ENCODE measurements at places on chromosomes 1 and 21. TPM values are rescaled to one million over a fixed set of nuclear protein-coding genes. Genes with fewer than 3 reads are reported as not detected.

- DNase-seq = no peak
These were observed 173.6 kb upstream of the RAB4A start for GRCh38 chr1:229097356-229097755.

- no peak for DNase-seq
These were observed 27.5 kb upstream of the H6PD start for GRCh38 chr1:9207086-9207485.

DNA sequence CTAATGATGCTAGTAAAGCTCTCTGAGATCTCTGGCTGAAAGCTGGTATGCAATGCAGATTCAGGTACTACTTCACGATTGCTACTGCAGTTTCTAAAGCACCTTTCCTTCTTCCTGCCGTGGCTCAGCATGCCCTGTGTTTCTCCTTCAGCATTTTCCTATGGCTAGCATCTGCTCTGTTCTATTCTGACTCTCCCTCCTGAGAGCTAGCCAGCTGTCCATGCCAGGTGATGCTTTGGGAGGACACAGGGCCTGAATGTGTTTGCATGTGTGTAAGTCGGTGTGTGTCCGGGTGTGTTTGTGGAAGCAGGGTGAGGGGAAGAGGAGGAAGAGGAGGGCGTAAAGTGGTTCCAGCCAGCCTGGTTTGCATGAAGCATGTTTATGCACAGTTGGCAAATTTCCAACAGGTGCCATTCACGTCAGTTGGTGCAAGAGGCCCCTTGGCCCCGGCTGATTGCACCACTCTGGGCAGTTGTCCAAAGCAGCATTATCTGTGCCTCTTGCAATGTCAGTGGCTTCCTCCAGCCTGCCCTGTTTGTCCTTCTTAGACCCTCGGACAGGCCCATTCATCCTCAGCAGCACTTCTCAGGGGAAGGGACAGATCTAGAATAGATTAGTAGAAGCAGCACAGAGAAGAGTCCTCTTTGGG lies 433.3 kb downstream of the DISC1 start:
- DNase-seq = no peak

DNA sequence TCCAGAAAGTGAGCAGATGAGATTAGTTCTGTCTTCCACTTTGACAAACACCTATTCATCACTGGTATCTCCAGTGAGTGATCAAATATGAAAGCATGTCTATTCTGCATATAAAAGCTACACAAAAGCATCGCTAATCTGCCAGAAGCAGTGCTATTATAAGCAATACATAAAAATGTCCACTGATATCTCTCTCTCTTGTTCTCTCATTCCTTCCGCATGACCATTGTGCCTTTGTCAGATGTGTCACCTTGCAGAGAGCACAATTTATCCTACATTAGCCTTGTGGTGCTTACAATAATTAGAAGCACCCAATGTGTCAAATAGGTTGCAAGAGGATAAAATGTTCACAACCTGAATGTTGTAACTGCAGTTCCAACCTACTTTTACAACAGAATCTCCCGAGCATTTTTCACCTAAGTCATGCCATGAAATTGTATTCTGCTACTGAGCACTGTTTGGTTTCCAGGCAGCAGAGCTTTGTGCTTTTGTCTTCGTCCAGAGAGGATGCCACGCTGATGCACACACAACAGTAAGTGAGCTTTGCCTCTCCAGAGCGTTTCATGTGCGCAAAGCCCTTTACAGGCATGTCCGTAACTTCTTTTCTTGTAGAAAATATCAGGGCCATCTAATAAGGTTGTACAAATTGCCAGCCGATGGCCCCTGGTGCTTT lies 198.7 kb upstream of the PLD5 start:
- no peak for DNase-seq

DNA sequence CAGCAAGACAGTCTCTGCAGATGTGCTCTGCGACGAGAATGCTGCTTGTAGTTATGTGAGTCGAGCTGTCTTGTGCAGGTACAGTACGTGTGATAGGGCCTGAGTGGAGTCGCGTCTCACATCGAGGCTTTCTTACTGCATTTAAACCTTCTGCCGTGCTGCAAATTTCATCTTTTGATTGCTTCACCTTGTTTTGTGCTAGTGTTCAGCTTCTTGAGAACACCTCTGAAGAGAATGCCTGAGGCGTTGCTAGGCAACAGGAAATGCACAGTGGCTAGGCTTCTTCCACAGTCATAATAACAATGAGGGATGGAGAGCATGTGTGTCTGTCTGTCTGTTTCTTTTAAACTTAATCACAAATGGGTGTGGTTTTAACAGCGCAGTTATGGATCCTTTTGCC lies 52.9 kb downstream of the MRPS6 start:
- DNase-seq = no peak

Gene LGR6
- polyA plus RNA-seq = 3.8 TPM

DNA sequence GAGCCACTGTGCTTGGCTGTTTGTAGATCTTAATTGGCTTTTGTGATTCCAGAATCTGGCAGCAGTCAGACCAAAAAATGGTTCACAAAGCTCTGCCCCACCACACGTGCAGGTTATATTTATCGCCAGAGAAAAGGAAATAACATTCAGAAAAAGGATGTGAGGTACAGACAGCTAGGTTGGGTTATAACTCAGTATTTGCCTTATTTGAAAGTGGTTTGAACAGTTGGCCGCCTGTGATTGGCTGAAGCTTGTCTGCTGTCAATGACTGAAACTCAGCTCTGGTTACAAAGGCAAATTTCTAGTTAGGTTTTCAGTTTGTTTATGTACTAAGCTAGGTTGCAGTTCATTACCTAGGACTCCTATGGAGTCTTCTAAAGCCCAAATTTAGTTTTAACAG lies 9.6 kb downstream of the SH3BGR start:
- no peak for DNase-seq

GRCh38 chr21:16578912-16579311 lies 849.1 kb downstream of the USP25 start:
- no peak for DNase-seq

DNA sequence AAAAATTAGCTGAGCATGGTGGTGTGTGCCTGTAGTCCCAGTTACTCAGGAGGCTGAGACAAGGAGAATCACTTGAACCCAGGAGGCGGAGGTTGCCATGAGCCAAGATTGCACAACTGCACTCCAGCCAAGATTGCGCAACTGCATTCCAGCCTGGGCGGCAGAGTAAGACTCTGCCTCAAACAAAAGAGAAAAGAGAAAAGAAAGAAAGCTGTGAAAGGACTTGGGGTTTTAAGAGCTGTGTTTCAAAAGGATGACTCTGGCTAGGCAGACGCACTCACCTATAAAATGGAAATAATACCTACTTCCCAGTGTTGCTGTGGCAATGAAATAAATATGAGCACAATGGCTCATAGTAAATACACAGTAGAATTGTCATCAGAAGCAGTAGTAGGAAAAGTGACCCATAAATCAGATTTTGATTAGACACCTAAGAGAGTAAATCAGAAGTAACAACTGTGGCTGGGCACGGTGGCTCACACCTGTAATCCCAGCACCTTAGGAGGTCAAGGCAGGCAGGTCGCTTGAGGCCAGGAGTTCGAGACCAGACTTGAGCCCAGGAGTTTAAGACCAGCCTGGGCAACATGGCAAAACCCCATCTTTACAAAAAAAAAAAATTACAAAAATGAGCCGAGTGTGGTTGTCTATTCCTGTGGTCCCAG lies 45.9 kb upstream of the PUM1 start:
- no peak for DNase-seq

Gene S100A7A
- not detected for polyA plus RNA-seq

GRCh38 chr21:35908311-35909078 lies 151.8 kb downstream of the SETD4 start:
- no peak for DNase-seq

DNA sequence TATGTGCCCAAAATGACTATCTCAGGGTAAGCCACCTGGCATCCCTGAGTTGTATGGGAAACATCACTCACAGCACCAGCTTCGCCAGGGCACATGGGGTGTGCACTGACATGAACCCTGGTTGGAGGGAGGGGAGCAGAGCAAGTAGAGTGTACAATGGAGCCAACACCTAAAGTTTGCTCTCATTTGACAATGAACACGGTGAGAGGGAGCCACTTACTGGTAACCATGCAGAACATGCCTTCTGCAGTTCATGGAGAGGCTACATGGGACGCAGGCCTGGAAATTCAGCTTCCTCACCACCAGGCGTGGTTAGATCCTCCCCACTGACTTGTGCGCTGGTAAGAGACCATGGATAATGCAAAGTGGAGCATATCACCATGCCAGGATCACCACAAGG lies 10.0 kb upstream of the CPLANE2 start:
- no peak for DNase-seq

- DNase-seq = peak; percentile 7
These were observed 43.8 kb downstream of the CD53 start for GRCh38 chr1:110916669-110917306.

GRCh38 chr21:25246546-25246945 lies 360.7 kb downstream of the MRPL39 start:
- no peak for DNase-seq

Gene B3GALT2
- polyA plus RNA-seq = 3.5 TPM

Gene CD1B
- polyA plus RNA-seq = 0.09 TPM

Gene CA6
- not detected for polyA plus RNA-seq

- no peak for DNase-seq
These were observed 100.9 kb upstream of the BRINP3 start for GRCh38 chr1:190578526-190578925.

GRCh38 chr21:45405271-45405818 lies 380 bp downstream of the COL18A1 start:
- no peak for DNase-seq

Gene ITSN1
- polyA plus RNA-seq = 44.4 TPM

Gene ITLN1
- 0.56 TPM for polyA plus RNA-seq

- DNase-seq = no peak
These were observed 24.3 kb downstream of the VAV3 start for GRCh38 chr1:107940701-107941100.

DNA sequence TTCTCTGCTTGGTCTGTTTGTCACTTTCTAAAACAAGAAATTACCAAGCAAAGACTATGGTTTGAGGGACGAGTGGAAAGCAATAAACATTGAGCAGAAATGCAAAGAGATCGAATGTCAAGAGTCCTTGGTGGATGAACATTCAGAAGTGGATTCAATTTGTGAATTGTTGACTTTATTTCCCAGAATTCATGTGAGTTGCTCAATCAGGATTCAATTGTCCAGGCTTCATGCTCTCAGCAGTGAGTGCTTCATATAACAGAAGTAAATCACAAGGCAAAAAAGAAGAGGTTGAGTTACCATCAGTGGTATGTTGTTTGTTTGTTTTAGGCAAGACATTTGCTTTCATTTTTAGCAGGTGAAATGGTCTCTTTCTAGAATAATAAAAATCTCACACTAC lies 31.9 kb downstream of the NGF start:
- no peak for DNase-seq

DNA sequence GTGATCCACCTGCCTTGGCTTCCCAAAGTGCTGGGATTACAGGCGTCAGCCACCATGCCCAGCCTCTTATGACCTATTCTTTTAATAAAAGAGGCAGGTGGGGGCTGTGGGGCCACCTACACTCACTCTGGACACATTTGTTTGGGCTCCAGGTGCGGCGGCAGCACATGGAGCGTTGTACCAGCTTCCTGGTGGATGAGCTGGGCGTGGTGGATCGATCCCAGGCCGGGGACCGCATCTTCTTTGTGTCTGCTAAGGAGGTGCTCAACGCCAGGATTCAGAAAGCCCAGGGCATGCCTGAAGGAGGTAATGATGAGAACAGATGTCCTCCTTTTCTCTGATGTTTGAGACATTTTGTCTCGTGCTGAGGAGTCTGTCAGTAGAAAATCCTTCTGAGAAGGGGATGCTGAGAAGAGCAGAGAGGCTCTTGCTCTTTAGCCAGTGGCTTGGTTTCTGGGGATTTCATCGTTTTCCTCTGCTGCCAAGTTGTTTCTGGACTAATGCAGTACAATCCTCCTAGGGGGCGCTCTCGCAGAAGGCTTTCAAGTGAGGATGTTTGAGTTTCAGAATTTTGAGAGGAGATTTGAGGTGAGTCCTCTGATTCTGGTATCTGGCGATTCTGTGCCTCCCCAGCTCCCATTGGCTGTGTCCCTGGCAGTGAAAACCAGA lies 17.9 kb upstream of the MIIP start:
- DNase-seq = no peak

DNA sequence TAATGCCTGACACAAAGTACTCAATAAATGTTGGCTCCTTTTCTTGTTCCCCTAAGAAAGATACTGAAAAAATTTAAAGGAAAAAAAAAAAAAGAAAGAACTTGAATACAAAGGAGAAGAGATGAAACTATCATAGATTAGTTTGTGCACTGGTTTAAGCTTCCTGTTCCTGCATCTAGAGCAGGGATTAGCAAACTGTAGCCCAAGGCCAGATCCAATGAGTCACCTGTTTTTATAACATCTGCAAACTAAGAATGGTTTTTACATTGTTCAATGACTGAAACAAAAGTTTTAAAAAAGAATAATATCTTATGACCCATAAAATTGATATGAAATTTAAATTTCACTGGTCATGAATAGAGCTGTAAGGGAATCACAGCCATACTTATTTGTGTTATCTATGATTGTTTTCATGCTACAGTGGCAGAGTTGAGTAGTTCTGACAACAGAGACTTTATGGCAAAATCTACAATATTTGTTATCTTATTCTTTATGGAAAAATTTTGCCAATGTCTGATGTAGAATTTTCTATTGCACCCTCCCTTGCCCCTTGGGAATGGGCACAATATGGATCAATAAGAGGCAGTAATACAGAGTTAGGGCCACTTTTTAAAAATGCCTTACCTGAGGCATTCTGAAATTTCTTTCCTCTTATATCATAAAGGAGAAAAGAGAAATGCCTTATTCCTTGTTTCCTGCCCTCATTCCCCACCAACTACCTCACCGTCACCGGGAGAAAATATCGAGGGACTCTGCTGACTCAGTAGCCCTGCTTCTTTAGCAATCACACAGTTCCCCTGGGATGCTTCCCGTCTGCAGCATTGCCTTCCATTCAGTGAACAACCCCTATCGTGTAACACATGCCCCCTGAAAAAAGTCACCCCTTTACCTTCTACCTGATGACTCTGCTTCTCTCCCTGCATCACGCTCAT lies 50.6 kb downstream of the WDR64 start:
- no peak for DNase-seq

- no peak for DNase-seq
These were observed 6.7 kb downstream of the CRP start for GRCh38 chr1:159707472-159708260.

DNA sequence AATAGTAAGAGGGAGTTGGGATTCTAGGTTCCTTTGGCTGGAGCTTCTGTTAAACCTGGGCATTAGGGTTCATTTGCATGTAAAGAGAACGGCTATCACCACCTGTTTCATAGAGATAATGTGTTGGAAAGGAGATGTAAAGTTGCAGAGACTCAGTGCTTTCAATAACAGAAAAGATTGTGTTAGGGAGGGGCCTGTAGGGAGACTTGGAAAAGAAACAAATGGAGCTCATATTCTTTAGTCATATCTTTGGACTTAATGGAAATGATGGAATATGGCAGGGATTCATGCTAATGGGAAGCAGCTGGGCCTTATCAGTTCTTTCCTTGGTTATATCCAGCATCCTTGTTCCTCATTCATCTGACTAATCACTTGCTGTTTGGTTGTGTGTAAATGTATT lies 144.9 kb downstream of the CD247 start:
- DNase-seq = peak; percentile 43

DNA sequence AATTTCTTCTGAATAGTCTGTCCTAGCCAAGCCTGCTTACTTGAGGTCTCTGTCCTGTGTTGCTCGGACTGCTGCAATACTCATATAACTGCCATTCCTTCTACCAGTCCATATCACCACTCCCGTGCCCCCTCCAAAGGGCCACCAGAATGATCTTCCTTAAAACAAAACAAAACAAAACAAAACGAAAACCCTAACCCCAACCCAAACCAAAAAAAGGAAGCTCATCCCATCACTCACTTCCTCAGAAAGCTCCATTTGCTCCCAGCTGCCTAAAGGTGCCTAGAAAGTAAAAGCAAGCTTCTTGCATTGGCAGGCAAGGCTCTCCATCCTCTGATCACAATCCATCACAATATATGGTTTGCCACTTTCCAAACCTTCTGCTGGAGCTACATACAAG lies 20.3 kb downstream of the USP24 start:
- DNase-seq = no peak
